ENCODE measurements at places on chromosomes 6 and 20. TPM values are rescaled to one million over a fixed set of nuclear protein-coding genes. Genes with fewer than 3 reads are reported as not detected.

- DNase-seq: peak; percentile 43
Observed at GRCh38 chr20:41135187-41135887, 2.0 kb upstream of the PLCG1 start.

HDGFL1 gene
- not detected for polyA plus RNA-seq

DNA sequence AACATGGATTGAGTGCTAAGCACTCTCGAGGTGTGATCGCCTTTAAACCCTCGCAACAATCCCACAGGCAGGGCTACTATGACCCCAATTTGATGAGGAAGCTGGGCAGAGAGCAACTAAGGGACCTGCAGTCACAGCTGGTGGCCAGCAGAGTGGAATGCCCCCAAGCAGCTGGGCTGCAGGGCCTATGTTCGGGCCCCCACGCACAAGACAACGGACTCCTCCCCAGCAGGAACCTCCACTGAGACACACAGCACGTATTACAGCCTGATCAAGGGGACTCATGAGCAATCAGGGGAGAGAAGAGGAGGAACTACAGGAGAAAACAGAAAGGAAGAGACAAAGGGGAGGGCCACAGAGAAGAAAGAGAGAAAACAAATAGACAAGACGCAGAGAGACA is 21.7 kb downstream of the CST7 start:
- no peak for DNase-seq

TAGAP gene
- polyA plus RNA-seq: 1.8 TPM

GRCh38 chr6:18395177-18395855 is 8.2 kb downstream of the RNF144B start:
- no peak for DNase-seq

GRCh38 chr6:56840467-56841380 is 114.2 kb upstream of the BEND6 start:
- DNase-seq: no peak

IRF4 gene
- 0.42 TPM for polyA plus RNA-seq

DNA sequence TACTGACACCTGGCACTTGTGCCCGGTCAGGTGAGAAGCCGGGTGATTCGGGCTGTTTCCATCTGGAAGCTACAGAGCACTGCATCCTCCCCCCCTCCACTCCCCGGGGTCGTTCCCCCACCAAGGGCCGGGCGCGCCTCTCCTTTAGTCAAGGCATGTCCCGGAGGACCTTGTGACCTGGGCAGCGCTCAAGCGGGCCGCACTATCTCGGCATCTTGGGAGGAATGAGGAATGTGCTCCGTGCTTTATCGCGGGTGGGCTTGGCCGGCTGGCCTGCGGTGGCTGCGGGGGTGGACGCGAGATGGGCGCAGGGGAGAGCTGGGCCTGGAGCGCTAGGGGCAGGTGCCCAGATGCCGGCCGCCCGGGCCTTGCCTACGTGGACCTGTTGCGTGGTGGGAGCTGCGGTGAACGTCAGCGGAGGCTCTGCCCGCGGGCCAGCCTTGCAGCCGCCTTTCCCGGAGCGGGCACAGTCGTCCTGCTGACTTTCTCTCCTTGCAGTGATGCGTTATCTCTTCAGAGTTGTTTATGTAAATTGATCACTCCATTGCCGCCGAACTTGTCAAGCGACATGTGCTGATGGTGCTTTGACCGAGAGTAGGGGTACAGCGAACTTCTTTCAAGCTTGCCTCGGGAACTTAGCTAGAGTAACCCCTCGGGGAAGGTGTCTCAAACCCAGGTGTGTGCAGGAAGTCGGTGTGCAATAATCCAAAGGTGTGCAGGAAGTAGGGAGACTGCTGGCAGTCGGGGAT is 1.1 kb downstream of the LRRC1 start:
- peak; percentile 21 for DNase-seq

DNA sequence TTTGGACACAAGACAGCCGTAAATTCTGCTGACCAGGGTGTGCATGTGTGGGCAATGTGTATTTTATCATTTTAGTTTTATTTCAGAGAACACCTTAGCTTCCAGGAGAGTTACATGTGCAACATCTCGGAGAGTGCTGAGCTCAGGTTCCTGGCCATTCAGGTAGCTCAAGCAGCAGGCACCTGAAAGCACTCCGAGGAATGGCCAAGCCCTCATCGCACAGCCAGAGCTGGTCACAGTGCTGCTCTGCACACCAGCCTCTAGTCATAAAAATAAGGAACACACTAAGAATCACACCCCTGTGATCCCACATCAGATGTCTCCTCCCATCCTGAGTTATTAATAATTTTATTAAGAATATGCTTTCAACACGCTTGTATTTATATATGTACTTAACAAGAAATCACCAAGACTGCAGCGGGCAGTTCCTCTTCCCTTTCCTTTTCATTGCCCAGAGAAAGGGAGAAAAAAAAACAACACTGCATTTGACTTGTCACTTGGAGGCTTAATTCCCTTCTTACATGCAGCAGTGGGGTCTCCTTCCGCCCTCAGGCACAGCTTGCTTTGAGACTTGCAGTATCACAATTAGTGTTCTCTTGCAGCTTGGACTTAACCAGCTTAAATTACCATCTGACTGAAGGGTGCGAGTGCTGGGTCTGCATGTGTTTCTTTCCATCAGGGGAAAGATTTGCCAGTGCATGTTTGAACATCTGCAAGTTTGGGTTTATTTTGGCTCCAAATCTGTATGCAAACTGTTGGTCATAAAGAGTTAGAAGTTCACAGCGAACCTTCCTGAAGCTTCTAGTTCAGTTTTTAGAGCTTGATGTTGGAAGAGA is 36.0 kb upstream of the IRF4 start:
- no peak for DNase-seq

- DNase-seq: no peak
Observed at GRCh38 chr20:61538943-61539265, 286.8 kb downstream of the CDH4 start.

DNA sequence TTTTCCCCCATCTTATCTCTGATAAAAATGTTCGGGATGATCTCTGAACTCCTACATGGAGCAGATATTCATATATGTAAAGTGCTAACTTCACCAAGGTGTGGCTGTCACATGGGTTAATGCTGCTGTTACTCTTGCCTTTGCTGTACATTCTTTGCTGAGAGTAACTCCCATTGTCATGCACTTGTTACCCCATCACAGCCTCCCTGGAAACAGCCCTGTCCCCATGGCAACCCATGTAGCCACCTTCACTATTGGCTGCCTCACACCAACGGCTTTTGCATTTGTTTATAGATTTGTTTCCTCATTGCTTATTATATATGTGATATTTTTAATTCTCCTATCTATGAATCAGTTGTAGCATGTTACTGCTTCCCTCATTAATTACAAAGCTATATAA is 17.3 kb upstream of the IBTK start:
- no peak for DNase-seq

- no peak for DNase-seq
Observed at GRCh38 chr20:12394786-12395185, 477.1 kb downstream of the BTBD3 start.

C20orf202 gene
- 1.3 TPM for polyA plus RNA-seq

RUNX2 gene
- polyA plus RNA-seq: 2.5 TPM

- peak; percentile 96 for DNase-seq
Observed at GRCh38 chr6:81751388-81752083, 945 bp downstream of the TENT5A start.

GRCh38 chr6:52231406-52232127 is 12.7 kb downstream of the IL17F start:
- no peak for DNase-seq

GRCh38 chr6:108106261-108106660 is 31.7 kb upstream of the OSTM1 start:
- DNase-seq: no peak

DNA sequence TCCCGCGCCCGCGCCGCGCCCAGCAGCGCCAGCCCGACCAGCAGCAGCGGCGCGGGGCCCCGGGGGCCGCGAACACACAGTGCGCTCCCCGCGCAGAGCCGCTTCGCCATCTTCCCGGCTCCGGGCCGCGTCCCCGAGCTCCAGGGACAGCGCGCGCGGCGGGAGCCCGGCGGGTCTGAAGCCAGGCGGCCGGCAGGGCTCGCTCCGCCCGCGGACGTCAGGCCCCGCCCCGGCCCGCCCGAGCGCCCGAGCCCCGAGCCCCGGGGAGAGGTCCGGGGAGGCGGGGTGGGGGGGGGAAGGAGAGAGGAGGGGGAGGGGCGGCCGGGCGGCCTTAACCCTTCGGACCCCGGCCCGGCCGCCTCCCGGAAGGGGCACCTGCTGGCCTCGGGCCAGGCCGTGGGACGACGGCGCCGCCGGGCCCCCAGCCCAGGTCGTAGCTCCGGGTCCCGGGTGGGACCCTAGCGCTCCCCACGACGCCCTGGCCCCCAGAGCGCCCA is at the start of gene LAMA5:
TSS of gene LAMA5 (minus strand) at position 177 of the 497 bp plus-strand sequence. CDS start at position 110, 67 bp downstream.
- no peak for DNase-seq

WRNIP1 gene
- polyA plus RNA-seq: 50.2 TPM

GRCh38 chr6:7997286-7997685 is 66.9 kb downstream of the BLOC1S5 start:
- DNase-seq: no peak

DNA sequence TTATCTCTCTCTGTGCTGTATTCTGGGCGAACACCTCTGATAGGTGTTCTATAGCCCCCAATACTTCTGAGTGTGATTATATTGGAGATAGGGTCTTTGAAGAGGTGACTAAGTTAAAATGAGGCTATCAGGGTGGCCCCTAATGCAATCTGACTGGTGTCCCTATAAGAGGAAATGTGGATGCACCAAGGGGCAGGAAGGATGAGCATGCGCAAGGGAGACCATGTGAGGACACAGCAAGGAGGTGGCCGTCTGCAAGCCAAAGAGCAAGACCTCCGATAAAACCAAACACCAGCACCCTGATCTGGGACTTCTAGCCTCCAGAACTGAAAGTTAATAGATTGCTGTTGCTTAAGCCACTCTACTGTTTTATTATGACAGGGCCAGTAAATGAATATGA is 69.2 kb downstream of the CHMP4B start:
- no peak for DNase-seq

DNA sequence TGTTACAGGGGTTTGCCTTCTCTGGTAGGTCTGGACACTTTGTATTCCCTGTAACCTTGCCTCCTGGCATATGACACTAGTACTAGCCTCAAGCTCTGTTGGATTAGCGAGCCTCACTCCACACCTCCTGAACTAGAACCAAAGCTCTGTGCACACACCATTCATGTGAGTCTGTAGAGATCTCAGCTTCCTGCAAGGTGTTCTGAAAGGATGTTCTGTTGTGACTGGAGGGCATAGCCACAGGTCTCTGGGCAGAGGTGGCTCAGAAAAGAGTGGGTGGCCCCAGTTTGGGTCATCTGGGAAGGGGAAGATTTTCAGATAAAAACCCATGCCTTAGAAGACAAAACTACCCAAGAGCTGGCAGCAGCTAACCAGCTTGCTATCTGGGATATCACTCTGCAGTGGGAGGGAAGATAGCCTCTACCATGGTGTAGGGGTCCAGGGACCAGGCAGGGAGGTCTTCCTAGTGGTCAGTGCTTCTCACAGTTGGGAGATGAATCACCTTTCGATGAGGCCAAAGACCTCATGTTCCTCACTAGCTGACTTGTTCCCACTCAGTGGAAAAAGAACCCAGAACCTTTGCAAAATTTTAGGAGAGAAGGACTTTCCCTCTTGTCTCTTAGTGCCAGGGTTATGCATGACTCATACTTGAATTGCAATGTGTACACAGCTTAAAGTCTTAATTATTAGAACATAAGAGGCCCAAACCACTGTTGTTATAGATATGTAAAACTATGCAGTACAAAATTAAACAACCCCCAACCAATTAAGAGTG is 41.4 kb downstream of the HLA-F start:
- DNase-seq: no peak

- DNase-seq: no peak
Observed at GRCh38 chr6:148611213-148611612, 135.6 kb upstream of the UST start.

GRCh38 chr20:61373055-61373399 is 121.0 kb downstream of the CDH4 start:
- no peak for DNase-seq

DNA sequence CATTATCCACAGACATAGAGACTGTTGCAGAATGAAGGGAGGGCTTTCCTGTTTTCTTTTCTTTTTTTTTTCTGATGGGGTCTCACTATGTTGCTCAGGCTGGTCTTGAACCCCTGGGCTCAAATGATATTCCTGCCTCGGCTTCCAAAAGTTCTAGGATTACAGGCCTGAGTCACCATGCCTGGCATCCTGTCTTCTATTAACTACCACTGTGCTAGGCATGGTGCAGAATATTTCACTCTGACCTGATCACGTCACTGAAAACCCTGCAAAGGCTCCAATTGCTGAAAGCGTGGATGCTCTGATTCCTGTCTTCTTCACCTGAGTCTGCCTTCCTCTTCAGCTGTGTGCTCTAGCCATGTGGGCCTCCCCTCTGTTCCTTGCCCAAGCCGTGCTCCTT is 8.5 kb upstream of the DNMT3B start:
- DNase-seq: no peak

GRCh38 chr20:24043294-24043693 is 54.7 kb upstream of the GGTLC1 start:
- DNase-seq: no peak
